Cortex of kidney (tissue), 1 donor: ENCODE measurements at places on chromosomes 7 and 10.

DNA sequence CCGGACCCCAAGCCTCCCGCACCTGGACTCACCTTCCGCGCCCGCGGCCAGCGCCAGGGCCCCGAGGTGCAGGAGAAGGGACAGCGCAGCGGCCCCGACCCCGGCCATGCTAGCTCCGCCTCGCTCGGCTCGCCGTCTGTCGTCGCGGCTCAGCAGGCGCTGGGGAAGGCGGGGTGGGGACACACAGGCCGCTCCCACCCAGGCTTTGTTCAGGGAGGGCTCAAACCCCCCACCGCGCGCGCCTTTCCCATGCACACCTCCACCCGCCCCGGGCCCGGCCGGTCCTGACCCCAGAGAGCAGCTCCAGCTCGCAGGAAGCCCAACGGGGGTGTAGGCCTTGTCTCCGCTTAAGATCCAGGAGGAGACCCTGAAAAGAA is at the start of gene KCP:
TSS of gene KCP (minus strand) at position 141 of the 377 bp plus-strand sequence. CDS start at position 108, 33 bp downstream.
- DNase-seq, result no peak

DNA sequence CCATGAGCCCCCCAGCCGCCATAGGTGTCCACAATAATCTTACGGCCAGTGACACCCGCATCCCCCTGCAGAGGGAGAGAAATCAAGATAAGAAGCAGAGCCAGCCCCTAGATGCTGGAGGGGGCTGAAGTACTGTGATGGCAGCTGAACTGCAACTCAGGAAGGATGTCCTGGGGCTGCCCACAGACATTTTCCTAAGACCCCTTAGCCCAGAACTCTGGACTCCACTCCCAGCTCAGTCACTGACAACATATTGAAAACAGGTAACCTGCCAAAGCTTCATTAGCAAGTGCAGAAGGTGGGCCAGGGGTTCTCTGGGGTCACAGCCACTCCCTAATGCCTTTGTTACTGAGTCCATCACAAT is 14.3 kb downstream of the MAT1A start:
- DNase-seq, result no peak

DNA sequence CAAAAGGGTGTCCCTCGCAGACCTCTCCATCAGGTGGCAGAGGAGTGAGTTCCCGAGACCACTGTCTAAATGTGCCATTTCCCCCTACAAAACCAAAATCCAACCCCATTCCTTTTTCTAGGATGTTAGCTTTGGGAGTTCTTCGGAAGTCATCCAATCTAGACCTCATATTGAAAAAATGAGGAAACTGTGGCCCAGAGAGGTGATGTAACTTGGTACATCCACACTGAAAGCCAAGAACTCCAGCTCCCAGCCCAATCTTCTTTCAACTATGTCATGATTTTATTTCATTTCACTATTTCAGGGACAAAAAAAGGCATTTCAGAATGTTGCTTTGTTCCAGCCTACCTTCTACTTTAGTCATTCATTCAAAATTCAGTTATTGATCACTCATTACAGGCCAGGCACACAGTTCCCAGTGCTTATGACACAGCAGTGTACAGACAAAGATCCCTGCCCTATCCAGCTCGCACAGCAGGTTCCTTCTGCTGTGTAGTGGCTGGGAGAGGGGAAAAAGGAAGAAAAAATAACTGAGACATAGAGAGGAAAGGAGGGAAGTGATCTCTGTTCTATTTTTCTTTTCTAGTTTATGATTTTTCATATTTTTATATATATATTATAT is 35.8 kb downstream of the SCRN1 start:
- DNase-seq, result no peak

DNA sequence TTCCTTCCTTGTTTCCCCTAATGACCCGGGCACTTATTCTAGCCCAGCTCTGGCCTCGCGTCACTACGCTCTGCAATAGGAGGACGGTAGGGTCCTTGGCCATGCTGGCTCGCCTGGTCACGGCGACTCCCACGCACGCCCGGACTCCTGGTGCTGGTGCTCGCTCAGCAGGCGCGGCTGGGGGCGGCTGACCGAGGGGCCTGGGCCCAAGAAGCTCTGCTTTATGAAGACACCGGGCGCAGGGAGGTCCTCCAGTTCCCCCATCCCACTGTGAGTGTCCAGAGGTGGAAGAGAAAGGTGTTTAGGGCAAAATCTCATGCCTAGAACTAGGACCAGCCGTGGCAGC is 54.2 kb upstream of the ZNF32 start:
- DNase-seq, result no peak

DNA sequence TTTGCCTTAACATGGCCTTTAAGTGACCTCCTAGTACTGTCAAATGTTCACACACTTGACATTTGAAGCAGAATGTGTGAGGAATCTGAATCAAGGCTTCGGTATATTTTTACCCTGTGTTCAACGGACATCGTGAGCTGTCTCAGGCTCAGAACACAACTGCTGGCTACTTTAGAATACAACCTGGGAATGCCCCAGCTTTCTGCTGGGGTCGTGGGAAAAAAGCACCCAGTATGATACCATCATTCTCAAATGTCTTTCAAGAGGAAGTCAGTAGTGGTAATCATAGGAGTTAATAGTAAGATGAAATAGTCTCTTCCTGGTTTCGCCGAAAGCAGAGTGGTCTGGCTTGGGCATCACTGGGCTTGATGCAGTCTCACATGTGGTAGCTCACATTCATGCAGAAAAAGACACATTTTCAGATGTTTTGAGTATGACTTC is 67.2 kb downstream of the CREB5 start:
- DNase-seq, result no peak

- DNase-seq, result no peak
These were observed 560 bp downstream of the CPA4 start for GRCh38 chr7:130293521-130293920.

DNA sequence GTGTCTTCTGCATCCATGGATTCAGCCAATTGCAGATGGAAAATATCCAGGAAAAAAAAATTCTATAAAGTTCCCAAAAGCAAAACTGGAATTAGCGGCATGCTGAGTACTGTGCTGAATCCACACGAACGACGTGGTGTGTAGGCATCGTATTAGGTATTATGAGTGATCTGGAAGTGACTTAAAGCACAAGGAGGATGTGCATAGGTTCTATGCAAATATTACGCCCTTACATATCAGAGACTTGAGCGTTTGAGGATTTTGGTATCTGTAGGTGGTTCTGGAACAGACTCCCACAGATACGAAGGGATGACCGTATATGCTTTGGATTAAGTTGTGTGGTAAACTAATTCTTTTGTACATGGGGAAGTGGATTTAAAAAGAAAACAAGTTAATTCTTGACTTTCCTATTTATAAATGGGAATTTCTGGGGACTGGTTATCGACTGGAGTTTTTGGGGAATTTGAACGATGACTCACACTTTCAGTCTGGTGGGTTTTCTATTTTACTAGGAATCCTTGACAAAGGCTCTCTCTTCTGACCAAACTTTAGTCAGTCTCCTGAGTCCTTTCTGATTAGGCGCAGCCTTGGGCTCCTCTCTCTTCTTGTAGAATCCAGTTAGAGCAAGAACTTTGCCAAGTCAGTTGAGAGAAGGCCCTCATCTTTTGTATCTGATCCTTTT is 5.4 kb upstream of the NUB1 start:
- no peak for DNase-seq
